ENCODE measurements at places on chromosomes 6 and 20.

- no peak for DNase-seq
Measured at GRCh38 chr6:96675597-96675996, 112.7 kb downstream of the FHL5 start.

- DNase-seq: no peak
Measured at GRCh38 chr6:44284121-44284520, 13.9 kb downstream of the TMEM151B start.

DNA sequence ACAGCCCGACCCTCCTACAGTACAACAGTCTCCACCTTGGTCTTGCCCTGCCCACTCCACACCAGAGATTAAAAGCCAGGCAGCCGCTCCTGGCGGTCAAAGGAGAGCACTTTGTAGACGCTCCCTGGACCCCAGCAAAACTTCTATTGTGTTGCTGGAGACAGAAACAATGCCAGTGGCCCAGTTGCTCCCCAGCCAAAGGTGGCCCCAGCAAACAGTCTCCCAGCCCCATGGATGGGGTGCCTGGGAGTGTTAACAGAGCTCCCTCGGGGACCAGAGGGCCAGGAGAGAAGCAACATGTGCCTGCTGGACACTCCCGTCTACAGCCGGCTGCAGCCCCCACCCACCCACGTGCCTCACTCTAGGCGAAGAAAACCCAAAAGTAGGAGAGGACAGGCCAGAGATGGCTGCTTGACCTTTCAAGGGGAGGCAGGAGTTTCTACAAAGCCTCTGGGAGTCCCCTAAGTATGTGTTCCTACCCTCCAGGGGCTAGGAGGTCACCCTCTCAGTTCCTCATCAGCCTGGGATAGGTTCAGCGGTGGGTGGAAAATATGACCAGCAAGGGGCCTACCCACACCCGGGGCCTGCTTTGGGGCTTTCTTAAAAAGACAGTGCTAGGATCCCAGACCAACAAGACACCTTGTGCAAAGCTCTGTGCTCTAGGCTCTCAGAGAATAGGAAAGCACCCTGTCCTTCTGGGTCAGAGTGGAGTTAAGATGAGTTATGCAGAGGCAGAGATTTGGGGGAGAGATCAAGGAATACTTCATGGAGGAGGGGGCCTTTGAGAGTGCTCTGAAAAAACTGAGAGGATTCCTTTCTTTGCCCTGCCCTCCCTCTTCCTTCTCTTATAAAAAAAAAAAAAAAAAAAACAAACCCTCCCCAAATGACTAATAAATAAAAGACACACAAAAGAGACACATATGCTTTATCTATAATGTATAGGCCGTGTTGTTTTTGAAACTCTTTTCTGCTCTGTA, 19.0 kb upstream of the PREX1 start:
- DNase-seq: peak; percentile 60

DNA sequence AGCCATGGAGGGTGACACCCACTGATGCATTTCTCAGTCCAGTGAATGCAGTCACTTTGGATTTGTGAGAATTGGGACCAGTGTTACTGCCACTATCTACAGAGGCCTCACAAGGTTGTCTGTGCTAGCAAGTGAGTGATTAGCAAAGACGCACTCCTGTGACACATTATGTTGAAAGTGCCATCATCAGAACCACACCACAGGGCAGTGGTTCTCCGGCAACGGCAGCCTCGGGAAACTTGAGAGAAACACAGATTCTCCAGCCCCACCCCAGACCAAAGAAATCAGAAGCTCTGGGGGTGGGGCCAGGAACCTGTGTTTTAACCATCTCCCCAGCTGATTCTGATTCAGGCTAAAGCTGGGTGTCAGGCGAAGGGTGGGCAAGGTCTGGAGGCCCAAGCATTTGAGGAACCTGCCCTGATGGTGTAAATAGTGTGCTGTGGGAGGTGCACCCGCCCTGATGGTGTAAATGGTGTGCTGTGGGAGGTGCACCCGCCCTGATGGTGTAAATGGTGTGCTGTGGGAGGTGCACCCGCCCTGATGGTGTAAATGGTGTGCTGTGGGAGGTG, 39.9 kb downstream of the TMEM242 start:
- no peak for DNase-seq

DNA sequence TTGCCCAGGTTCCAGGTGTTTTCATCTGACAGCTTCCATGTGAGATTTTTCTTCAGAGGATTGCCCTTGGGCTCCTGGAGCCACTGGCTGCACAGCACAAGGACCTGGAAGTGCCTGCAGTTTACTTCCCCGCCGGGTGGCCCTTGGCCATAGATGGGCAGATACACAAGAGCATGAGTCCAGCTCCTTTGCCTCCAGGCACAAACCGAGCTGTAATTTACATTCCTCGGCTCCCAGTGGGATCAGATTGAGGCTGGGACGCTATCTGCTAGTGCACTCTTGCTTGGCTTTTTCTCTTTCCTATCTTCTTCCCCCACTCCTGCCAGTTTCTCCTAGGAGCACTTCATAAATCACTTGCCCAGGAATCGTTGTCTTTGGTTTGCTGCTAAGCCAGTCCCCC, 85.4 kb upstream of the RALY start:
- DNase-seq: no peak

DNA sequence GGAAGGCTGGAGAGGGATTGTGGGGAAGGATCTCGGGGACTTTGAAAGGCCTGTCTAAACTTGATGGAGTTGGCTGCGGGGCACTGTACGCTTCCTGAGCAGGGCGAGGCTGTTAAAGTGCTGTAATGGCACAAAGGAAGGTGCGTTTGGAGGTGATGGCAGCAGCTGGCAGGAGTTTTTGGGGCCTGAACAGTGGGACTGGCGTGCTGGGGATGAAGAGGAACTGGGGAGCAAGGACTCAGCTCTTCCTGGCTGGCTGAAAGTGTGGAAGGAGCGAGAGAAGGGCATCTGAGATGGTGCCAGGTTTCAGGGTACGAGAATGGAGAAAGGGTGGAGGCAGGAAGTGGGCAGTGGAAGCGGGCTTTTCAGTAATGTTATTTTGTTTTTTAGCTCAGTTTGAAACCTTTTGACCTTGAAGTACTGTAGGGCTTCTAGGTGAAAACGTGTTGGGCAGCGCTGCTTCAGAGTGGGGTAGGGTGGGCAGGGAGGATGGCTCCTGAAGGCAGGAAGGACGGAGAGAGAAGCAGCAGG, 8.0 kb downstream of the TMEM181 start:
- no peak for DNase-seq

DNA sequence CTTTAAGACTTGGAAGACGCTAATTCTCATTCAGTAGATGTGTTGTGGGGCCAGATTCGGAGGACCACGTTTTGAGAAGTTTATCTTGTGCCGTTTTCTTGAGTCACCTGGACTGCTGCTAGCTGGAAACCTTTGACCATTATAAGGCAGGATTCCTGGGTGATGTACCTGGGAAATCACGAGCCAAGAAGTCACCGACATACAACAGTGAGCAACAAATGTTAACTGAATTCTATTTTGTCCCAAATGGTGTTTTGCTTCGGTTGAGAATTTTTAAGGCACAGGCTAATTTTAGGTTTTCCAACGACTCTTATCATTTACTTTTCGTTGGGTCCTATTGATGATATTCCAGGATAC, 93.4 kb upstream of the BTN3A2 start:
- DNase-seq: no peak

- DNase-seq: no peak
Measured at GRCh38 chr20:33522256-33522820, 32.4 kb downstream of the CBFA2T2 start.

DNA sequence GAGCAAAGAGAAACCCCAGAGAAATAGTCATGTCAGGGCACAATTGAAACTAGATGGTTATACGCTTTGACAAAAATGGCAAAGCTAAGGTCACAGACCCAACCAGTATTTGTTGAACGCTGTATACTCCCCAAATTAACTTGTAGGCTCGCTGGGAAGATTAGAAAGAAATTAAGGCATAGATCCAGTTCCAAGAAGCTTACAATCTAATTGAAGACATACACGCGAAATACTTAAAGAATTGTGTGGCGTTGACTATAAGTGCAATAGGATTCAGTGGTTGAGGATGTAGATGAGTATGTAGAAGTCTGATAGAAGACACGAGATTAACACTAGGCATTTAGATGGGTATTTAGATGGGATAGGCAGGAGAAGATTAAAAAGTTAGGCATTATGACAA, 525 bp downstream of the FAM229B start:
- DNase-seq: no peak

GRCh38 chr20:62567246-62568044, 74.9 kb upstream of the SLCO4A1 start:
- DNase-seq: no peak

DNA sequence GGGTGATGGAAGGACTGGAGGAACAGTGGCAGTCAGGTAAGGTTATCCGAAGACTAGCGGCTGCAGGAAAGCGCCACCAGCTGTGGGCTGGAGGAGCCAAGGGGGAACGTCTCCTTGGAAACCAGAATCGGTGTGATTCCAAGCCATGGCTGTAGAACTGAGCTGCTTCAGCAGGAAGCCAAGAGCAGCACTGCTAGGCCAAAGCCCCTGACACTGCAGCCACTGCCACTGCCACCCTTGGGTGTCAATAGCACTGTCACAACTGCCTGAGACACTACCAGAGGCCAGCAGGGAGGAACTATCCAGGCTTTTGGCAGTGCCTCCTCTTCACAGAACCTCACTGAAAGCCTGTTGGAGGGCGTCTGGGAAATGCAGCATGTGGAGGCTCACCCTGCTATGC, 289.6 kb upstream of the SUPT3H start:
- no peak for DNase-seq

DNA sequence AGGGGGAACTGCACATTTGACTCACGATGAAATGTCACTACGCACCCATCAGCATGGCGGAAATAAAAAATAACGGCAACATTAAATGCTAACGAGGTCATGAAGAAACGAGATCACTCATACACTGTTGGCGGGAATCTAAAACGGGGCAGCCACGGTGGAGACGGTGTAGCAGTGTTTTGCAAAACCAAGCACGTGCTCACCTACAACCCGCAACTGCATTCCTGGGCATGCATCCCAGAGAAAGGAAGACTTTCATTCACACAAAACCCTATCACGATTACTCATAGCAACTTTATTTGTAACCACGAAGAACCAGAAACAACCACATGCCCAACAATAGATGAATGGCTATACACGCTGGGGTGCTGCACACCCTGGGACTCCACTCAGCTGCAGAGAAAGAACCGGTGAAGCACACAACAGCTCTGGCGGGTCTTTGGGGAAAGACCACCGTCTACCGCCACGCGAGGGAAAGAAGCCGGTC, 77.0 kb downstream of the YTHDF1 start:
- DNase-seq: peak; percentile 95

GRCh38 chr6:167270499-167271311, 20.4 kb upstream of the UNC93A start:
- peak; percentile 6 for DNase-seq

Data from SW480 (cell line).